Activated CD4-positive, alpha-beta T cell treated with anti-CD3 and anti-CD28 coated beads, Interleukin-2, amount 10 ng/mL, durations not matched to agents 24 days and 14 days (primary cell): ENCODE measurements at places on chromosomes 5 and 9.

GRCh38 chr5:136191304-136192014 is 1.5 kb downstream of the SMIM32 start:
- DNase-seq, result peak; percentile 51

DNA sequence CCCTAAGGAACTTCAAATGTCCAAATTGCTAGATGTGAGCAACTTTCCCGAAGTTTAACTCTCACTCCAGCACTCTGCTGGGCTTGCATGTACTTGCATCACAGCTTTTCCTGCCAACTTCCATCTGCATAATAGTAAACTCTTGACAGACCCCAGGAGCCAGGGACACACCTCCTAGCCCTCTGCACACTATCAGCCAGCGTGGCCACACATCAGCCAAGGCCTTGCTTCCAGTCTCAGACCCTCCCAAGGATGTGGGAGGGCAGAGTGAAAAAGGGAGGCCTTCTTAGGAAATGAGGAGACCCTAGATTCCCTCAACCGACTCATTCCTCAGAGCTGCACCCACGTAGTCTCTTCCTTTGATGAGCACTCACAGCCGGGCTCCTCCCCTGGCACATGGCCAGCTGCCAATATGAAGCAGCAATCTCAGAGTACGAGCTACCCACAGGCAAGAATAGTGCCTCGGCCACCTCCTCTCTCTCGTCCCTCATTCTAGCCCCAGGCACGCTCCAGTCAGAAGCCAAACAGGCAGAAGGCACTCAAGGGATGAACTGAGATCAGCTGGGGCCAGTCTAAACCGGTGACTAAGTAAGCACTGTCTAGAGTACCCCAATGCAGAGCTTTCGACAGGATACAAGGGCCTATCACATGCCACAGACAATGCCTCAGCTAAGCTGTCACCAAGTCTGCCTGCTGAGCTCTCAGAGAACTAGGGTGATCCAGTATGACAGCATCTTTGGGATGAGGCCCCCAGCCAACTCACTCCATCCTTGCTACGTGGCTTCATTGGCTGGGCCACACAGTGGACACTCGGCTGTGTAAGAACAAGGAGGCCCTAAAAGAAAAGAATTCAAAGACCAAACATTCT is 2.3 kb downstream of the P4HA2 start:
- DNase-seq, result no peak

GRCh38 chr9:76459694-76460635 is 983 bp downstream of the GCNT1 start:
- DNase-seq, result peak; percentile 65

- no peak for DNase-seq
Observed at GRCh38 chr9:111151537-111151936, 113.3 kb upstream of the LPAR1 start.

- DNase-seq, result no peak
Observed at GRCh38 chr5:150022158-150022531, 21.6 kb downstream of the HMGXB3 start.

DNA sequence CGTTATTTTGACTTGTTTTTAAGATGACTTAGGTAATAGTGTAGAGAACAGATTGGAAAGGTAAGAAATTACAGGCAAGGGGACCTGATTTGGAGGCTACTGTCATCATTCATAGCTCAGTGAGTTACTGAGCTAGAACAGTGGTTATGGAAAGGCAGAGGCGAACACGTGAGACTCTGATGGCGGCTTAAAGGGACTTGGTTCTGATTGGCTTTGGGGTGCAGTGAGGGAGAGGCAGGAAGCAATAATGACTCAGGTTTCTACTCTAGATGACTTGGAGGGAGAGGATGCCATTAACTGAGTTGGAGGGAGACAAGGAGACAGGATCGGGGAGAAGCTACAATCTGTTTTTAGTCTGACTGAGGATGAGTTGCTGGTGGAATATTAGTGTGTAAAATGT is 3.0 kb downstream of the F2RL2 start:
- DNase-seq, result no peak

- DNase-seq, result no peak
Observed at GRCh38 chr5:93141969-93142368, 439.1 kb downstream of the NR2F1-AS1 start.

DNA sequence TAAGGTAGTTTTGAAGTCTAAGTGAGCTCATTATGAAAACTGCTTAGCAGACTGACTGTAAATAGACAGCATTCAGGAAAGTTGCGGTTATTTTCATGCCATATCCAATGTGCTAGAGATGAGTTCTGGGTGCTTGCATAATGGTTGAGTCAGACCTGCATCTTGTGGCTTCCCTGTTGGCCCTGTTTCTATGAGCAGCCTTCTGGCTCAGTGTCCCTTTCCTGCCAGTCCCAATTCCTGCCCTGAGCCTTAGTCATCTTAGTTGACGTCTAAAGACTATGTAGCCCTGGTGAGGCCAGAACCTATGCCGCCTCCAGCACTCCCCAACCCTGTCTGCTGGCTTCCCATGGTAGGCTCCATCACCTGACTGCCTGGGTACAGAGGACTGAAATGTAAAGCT is 76.3 kb upstream of the TNFSF8 start:
- peak; percentile 70 for DNase-seq

DNA sequence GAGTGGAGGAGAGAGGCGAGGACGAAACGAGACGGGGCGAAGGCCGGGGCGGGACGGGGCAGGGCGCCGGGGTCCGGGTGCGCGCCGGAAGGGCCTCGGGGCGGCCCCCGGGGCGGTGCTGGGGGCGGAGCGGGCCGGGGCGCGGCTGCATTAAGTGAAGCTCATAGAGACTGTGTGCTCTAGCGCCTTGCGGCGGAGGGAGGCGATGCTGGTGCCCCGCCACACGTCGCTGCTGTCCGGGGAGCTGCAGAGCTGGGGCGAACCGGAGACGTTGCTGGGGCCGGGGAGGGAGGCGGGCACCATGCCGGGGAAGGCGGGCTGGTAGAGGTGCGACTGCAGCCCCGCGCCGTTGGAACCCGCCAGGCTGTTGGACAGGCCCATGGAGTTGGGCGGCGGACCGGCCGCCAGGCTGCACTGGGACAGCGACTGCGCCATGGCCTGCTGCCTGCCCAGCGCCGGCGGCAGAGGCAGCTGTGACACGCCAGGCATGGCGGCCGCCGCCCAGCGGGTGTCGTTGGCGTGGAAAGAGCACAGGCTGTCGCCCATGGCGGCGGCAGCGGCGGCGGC is 8.3 kb downstream of the OTP start:
- peak; percentile 79 for DNase-seq

DNA sequence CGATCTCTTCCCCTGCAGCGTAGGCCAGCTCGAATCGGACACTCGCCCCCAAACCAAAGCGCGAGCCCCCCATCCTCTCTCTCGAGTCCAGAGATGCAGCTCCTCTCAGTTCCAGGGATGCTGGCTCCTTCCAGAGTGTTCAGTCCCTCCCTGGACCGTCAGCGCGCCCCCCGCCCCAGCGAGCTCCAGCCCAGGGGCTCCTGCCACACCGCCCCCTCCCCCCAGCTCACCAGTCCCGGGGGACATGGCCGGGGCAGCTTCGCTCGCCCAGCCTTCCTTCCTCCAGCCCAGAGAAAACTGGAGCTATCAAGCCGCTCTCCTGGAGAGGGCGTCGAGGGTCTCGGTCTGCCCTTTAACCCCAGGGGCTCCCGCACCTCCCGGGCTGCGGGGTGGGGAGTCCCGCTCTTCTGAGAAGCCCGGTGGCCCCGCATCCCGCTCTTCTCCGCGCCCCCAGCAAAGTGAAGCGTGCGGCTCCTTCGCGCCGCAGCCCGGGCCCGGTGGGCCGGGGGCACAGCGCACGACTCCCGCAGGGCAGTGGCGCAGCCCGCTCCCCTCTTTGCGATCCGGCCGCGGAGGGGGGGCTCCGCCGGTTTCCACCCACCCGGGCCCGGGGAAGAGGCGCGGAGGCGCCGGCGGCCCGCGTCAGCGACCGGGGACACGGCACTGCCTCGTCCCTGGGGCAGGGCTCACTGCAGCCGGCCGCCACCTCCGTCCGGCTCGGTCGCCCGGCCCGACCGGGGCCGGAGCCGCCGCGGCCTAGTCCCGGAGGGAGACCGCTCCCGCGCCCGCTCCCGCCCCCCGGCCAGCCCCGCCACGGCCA is 587 bp downstream of the MIER3 start:
- DNase-seq, result peak; percentile 79

- no peak for DNase-seq
Observed at GRCh38 chr5:163877865-163878264, 372.4 kb downstream of the MAT2B start.

DNA sequence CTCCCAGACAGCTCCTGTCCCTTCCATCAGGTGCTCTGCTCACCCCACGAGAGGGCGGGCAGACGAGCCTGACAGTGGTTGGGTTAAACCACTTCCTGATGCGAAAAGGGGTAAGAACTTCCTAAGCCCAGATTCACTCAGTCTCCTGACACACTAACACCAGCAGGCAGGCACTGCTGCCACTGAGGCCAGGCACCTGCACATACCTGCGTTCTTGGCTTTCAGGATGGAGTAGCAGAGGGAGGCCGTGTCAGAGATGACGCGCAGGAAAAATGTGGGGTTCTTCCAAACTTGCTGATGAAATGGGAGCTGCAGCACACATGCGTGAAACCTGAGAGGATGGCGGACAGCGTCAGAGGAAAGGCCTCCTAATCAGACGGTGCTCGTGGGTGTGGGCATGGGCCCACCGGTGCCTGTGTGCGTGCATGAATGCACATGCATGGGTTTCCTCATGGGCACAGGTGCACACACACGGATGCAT is 29.9 kb downstream of the SLC6A18 start:
- peak; percentile 86 for DNase-seq

DNA sequence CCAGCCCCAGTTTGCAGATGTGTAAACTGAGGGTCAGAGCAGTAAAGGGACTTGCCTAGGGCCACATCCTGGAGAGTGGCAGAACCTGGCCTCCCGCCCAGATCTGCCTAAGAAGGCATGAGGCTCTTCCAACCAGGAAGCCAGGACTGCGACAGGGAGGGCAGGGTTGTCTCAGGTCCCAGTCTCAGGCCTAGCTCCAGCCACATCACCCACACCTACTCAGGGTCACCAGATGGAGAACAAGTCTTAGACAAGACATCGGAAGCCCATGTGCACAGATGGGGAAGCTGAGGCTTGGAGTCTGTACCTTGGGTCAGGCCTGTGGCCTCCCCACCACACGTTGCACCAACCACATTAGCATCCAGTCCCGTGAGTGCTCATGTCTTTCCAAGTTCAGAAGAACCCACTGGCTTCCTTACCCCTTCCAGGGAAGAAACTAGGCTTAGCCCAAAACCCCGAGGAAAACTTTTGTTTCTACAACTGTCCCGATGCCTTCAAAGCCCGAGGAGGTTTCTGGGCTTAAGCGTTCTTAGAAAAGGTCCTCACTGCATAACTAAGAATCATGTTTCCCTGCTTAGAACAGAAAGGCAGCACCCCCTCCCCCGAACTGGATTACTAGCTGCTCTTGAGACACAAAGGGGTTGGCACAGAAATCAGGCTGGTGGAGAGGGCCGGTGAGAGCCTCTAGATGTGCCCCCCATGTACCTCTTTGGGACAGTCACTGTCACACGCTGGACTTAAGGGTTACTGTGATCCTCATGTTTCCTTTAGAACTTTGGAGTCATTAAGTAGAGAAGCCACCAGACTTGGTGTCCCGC is 2.2 kb downstream of the FAM78A start:
- DNase-seq, result peak; percentile 76

DNA sequence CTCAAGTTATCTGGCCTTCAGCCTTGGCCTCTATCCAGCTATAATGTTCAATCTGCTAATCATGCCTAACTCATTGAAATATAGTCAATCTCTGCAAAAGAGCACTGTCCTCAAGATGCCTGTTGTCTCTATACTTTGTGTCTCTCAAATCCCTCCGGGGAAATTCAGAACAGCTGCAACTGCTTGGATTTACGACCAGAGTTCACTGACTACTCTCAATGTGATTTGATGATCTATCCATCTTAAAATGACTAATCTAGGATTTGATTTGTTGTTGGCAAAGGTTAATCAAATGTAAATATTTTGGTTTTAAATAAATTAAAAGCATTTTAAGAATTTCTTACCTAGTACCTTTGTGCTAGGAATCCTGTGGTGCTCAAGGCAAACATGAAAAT is 40.9 kb downstream of the SVEP1 start:
- no peak for DNase-seq

DNA sequence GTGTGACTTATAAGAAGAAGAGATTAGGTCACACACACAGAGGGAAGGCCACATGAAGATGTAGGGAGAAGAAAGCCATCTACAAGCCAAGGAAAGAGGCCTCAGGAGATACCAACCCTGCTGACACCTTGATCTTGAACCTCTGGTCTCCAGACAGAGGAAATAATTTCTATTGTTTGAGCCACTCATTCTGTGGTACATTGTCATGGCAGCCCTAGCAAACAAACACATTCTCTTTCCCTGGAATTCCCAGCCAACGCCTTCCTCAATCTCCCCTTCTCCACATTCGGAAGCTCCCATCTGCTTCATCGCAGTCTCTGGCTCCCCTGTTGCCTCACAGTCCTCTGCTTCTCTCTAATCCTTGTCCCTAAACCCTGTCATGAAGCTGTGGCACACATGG is 16.7 kb downstream of the PTGS1 start:
- DNase-seq, result no peak

DNA sequence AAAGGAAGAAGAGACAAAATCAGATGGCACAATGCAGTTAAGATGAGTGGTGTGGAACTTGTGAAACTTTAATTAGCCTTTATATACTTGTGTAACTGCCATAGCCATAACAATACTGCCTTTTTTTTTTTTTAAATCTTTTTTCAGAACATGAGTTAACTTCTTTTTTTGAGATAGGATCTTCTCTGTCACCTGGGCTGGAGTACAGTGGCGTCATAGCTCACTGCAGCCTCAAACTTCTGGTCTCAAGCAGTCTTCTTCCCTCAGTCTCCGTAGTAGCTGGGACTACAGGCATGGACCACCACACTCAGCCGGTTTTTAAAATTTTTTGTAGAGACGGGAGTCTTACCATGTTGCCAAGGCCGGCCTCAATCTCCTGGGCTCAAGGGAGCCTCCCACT is 37.2 kb downstream of the GPBP1 start:
- peak; percentile 51 for DNase-seq

- peak; percentile 84 for DNase-seq
Observed at GRCh38 chr5:177472460-177473442, 683 bp downstream of the DBN1 start.

DNA sequence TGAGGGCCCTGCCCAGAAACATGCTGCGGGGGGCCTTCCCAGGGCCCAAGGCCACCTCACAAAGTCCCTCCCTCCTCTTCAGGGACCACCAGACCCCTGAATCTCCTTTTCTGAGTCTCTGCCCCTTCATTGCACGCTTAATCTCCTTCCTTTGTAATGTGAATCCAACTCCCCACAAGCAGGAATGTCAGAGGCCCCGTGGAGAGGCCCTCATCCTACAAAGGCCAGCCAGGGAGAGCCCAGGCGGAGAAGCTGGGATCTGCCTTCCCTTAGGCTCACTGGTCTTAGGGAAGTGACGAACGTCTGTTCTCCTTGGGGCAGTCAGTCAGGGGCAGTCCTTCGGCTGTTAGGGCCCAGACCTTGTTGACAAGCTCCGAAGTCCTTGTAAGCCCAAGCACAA is 2.3 kb downstream of the SMIM33 start:
- DNase-seq, result peak; percentile 55

GRCh38 chr5:35755966-35756365 is 100.7 kb upstream of the IL7R start:
- DNase-seq, result peak; percentile 6

DNA sequence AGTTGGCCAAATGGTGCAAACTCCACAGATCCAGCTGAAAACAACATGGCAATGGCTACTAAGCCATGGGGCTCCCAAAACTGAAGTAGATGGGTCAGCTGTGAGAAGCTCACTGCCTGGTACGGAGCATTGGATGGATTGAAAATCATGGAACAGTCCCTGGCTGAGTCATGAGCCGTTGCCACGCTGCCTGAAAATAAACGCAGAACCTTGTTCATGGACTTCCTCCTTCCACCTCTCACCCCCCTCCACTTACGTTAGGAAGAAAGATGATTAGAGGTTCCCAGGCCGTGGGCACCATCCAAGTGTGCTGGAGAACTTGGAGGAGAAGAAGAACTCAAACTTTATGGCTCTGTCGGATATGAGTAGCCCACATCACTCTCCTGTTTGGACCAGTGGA is 6.8 kb upstream of the DIPK1B start:
- no peak for DNase-seq
